Stimulated activated CD8-positive, alpha-beta memory T cell treated with anti-CD3 and anti-CD28 coated beads, Interleukin-15, amount 100 ng/mL, for 24 hours (primary cell): ENCODE measurements at places on chromosomes 2 and 18.

DNA sequence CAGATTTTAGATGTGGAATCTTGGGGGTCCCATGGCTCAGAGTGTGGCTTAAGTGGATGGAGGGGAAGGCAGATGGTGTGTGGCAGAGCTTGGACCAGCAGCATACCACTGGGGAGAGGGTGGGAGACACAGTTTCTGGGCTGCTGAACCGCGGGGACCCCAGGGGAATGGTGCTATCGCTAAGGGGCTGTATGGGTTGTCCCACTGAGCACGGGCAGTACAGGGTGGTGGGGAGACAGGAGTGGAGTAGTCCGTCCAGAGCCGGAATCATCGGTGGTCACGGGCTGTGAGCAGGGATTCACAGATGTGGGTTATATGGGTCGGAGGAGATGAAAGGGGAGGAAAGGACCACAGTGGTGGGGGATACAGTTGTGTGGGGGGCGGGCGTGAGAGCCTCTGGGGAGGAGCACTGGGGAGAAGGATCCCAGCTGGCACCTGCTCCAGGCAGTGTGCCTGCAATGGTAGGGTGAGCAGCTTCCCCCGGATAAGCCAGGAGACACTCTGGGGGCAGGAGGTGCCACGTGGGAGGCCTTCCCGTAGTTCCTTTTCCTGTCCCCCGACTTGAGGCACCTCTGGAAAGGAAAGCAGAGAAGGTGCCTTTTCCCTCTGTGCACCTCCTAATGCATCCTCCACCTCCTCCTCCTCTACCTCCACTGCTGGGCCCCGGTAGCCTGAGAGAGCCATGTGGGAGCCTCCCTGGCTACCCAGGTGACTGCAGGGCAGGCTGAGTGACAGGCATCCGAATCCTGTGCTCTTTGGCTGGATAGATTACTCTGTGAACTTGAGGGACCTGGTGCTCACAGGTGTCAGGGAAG, 24.9 kb downstream of the IGFBP5 start:
- DNase-seq, result no peak

- no peak for DNase-seq
These were observed 221.6 kb downstream of the RBM43 start for GRCh38 chr2:151040039-151040438.

DNA sequence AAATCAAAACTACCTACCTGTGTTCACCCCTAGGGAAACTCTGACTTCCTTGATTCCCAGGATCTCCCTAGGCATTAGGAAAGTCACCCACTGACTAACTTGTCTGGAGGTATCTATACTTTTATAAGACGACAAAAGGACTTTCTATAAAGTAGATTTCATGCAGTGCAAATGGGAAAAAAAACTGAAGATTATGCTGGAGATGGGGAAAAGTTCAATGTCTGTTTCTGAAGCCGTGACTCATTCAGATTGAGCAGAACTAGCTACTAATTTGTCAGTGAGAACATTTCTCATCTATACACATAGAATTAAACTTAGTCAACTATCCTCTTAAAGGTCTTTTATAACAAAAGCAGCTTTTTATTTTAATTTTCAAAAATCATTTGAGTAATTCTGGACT, 6.0 kb downstream of the SEPTIN10 start:
- DNase-seq, result no peak

DNA sequence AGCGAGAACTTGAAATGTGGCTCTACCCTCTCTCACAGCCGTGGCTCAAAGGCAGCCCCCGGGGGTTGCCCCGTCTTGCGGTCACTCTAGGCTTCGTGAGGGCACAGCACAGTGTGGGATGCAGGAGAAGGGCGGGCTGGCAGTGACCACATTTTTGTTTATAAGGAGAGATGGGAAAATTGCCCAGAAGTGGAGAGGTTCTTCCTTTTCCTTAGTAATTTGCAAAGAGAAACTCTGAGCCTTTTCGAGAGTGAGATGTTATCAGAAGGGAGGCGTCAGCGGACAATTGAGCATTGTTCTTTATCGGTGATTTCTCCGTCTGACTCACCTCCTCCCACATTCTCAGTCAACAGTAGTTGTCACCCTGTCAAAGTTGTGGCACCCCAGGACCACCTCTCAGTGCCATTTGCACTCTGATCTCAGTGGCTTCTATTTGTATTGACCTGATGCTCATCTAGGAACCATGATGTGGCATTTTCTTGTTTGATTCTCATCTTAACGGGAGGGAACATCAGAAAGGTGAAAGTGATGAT, 89.6 kb downstream of the ACAA2 start:
- DNase-seq, result no peak

GRCh38 chr2:159711562-159712142, 654 bp upstream of the MARCHF7 start:
- DNase-seq, result no peak

GRCh38 chr18:74283646-74284045, 8.1 kb downstream of the CYB5A start:
- DNase-seq, result no peak

GRCh38 chr18:27749194-27749593, 427.7 kb downstream of the CDH2 start:
- no peak for DNase-seq

GRCh38 chr2:57908736-57909161, 137.9 kb upstream of the VRK2 start:
- DNase-seq, result no peak

DNA sequence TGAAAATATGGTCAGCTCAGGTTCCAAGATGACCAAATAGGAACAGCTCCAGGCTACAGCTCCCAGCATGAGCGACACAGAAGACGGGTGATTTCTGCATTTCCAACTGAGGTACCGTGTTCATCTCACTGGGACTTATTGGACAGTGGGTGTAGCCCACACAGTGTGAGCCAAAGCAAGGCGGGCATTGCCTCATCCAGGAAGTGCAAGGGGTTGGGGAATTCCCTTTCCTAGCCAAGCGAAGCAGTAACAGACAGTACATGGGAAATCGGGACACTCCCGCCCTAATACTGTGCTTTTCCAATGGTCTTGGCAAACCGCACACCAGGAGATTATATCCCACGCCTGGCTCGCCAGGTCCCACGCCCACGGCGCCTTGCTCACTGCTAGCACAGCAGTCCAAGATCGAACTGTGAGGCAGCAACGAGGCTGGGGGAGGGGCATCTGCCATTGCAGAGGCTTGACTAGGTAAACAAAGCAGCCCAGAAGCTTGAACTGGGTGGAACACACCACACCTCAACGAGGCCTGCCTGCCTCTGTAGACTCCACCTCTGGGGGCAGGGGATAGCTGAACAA, 57.5 kb downstream of the WDPCP start:
- DNase-seq, result no peak
